Hepatocyte (in vitro differentiated cells): ENCODE measurements at places on chromosomes 7 and 10. TPM values are rescaled to one million over a fixed set of nuclear protein-coding genes. Genes with fewer than 3 reads are reported as not detected.

CCDC6 gene
- 22.3 and 23.7 TPM in 2 replicates for polyA plus RNA-seq

DLD gene
- polyA plus RNA-seq, result 84.9 and 96.0 TPM in 2 replicates

TMEM229A gene
- 0.35 TPM in 1 of 2 replicates, not detected in the other for polyA plus RNA-seq

CXCL12 gene
- 11.1 and 13.2 TPM in 2 replicates for polyA plus RNA-seq

DNA sequence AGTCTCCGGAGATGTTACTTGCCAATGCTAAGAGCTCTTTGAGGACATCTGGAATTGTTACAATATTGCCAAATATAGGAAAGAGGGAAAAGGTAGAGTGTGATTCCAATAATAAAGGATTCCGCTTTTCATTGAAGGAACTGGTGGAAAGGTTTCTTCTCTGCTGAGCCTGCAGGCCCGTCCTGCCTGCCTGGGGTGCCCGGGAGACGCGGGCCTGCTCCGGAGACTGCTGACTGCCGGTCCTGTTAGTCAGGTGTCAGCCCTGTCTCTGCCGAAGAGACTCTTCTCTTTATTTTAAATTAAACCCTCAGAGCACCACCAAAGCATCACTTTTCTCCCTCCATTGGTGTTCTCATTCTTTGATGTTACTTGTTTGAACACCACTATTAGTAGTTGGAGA, 2.2 kb downstream of the EGFR start:
- no peak for DNase-seq

DNA sequence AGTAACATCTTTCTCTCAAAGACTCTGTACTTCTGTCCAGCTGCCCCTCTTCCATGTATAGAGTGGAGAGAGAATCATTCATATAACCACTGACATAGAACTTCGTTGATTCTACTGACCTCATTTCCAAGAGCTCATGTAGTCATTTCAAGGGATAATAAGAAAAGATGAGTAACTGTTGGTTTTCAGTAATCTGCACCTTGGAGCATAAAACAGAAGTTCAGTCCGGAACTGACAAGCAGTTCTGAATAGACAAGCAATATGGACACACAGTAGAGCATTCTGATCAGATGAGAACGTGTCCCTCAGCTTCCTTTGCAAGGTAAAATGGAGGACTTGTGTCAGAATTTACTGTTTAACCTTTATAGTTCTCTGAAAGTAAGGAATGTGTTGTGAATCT, 847.1 kb downstream of the REEP3 start:
- no peak for DNase-seq

ACTL6B gene
- not detected in 2 replicates for polyA plus RNA-seq
